ENCODE measurements at places on chromosomes 3 and 15.

DNA sequence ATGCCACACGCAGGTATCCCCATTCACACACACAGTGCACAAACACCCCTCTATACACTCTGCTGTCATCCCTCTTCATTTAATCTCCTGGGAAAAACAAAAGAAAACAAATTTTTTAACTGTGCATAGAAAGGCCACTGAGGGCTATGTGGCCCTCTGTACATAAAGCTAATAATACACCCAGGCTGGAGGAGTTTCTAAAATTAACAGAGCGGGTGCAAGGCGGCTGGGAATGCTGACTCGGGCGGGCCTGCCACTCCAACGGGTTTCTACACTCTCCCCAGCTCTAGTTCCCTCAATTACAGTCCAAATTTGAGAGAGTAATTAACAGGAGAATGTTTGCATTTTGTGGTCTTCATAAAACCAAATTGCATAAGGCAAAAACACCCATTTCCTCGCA lies 23.1 kb downstream of the HCN4 start:
- no peak for DNase-seq

- peak; percentile 22 for DNase-seq
Observed at GRCh38 chr3:71582036-71582611, 1.4 kb downstream of the FOXP1 start.

DNA sequence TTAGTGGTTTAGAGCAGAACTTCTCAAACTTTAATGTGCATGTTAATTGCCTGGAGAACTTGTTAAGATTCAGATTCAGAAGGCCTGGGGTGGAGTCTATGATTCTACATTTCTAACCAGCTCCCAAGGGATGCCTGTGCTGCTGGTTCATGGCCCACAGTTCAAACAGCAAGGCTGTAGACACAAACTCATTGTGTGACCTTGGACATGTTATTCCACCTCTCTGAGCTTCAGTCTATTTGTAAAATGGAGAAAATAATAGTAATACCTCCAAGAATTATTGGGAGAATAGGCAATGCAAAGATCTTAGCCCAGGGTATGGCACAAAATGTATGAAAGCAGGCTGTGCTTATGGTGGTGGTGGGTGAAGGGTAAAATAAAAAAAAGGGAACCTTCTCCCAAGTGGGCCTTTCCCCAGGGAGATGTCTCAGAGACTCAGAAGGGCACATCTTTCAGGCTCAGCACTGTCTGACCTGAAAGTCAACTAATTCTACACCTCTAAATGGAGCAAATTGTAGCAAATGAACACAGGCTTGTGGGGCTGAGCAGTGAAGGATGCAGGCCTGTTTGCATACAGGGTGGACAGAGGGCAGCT lies 176.0 kb upstream of the TRIM42 start:
- DNase-seq, result no peak

DNA sequence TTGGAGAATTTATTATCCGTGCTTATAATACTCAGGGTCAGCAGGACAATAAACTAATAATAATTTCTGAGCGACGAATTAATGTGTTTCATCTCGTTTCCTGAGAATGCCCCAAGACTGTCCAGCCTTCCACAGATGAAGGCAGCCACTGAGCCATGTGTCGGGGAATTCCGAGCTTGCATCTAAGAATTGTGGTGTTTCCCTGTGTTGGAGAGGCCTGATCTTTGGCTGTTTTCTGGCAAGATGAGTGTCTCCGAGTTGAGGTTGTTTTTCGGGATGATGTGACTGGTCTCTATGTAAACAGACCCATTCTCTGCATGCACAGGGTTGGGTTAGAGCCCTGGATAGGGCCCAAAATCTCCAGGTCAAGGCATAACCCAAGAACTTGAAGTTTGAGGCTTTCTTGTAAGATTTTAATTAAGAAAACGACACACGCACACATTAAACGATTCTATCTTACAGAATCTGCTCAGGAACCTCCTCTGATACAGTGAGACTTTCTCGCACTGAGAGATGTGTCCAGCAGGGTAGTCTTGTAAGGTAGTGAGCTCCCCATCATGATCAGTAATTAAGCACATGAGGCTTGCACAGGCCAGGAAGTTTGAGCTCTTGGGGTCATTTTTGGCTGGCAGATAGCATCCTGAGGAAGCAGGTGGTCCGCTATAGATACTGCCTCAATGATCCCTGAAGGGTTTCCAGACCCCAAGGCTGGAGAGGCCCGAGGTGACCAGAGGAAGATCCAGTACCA lies 14.4 kb downstream of the FGD5 start:
- DNase-seq, result no peak

DNA sequence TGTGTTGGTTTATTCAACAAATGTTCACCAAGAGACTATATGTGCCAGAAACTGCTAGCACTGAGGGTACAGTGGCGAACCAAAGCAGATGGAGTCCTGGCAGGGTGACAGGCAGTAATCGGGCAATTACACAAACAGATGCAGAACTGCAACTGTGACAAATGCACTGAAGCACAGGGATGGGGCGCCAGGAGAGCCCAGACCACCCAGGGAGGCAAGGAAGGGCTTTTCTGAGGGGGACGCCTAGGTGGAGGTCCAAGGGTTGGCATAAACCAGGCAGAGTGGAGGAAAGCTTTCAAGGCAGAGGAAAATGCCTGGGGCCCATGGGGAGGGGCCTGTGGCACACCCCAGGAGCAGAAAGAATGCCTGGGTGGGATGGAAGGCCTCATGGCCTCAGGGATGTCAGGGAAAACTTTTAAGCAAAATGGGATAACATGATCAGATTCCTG lies 5.5 kb downstream of the DIS3L start:
- DNase-seq, result no peak

GRCh38 chr3:171446801-171447578 lies 13.2 kb downstream of the TNIK start:
- DNase-seq, result no peak

- DNase-seq, result no peak
Observed at GRCh38 chr3:147688868-147689267, 279.7 kb downstream of the ZIC1 start.

- DNase-seq, result no peak
Observed at GRCh38 chr3:160828880-160829279, 72.8 kb downstream of the PPM1L start.

GRCh38 chr15:70584441-70584837 lies 178.9 kb downstream of the UACA start:
- DNase-seq, result no peak

- no peak for DNase-seq
Observed at GRCh38 chr3:175980486-175981090, 1121.5 kb downstream of the NAALADL2 start.

- no peak for DNase-seq
Observed at GRCh38 chr15:66834881-66835878, 133.1 kb downstream of the SMAD6 start.

GRCh38 chr15:85858586-85859375 lies 64.1 kb upstream of the KLHL25 start:
- DNase-seq, result peak; percentile 73

GRCh38 chr3:180181387-180181786 lies 144.7 kb upstream of the PEX5L start:
- no peak for DNase-seq

GRCh38 chr3:12307136-12307535 lies 18.3 kb downstream of the PPARG start:
- DNase-seq, result no peak

- DNase-seq, result no peak
Observed at GRCh38 chr3:72818092-72818773, 30.0 kb downstream of the SHQ1 start.

GRCh38 chr15:67359431-67360079 lies 105.0 kb downstream of the IQCH start:
- DNase-seq, result no peak

- DNase-seq, result no peak
Observed at GRCh38 chr15:42182328-42182886, 25.7 kb downstream of the VPS39 start.

GRCh38 chr3:99874237-99875002 lies 56.8 kb downstream of the CMSS1 start:
- DNase-seq, result no peak

DNA sequence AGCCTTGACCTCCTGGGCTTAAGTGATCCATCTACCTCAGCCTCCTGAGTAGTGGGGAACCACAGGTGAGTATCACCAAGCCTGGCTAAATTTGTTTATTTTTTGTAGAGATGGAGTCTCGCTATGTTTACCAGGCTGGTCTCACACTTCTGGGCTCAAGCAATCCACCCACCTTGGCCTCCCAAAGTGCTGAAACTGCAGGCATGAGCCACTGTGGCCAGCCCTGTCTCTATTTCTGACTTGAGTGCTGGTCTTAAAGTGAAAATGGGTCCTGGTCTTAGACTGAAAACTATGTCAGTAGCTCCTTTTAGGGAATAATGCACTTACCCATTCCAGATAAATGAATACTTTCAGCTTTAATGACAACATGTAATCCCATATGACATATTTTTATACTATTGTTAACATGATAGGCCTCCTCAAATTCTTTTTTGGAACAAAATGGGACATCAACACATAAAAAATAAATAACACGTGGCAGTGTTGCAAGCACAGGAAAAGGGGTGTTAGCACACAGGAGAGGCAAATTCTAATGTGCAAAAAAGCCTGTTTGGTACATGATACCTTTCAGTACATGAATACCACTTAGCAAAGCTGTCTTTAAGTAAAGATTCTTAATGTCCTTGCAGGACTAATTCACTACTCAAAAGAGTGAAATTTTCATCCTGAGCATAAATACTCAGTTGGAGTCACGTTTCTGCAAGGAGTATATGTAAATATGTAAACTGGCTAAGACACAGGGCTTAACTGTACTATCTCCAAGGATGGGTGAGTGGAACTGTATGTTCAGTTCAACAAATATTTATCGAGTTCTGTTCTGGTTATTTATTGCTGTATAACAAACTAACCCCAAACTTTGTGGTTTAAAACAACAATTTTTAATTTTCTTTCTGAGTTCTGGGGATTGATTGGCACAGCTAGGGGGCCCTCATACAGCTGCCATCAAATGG lies 194.7 kb downstream of the NR1D2 start:
- no peak for DNase-seq

GRCh38 chr3:147589016-147589415 lies 179.9 kb downstream of the ZIC1 start:
- no peak for DNase-seq

GRCh38 chr3:190809351-190809750 lies 53.1 kb downstream of the GMNC start:
- DNase-seq, result no peak

GRCh38 chr3:2790266-2790815 lies 319.8 kb downstream of the IL5RA start:
- DNase-seq, result no peak

DNA sequence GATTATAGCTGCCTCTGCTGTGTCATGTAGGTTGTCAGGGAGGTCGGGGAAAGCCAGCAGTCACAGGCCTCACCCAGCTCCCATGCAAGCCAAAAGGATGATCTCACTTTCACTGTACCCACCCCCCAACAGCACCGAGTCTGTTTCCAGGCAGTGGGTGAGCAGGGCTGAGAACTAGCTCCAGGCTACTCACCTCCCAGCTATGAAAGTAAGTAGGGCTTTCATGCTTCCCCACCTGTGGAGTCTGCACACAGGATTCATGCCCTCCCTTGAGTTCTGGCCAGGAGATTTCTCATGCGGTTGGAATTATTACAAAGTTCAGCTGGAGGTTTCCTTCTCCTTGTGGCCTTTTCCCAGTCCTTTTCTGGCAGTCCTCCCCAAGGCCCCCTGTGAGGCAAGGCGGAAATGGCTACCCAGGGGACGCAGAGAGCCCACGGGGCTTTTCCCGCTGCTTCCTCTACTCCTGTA lies 356.2 kb downstream of the SV2B start:
- DNase-seq, result no peak

GRCh38 chr3:177201700-177202397 lies 4.6 kb upstream of the TBL1XR1 start:
- DNase-seq, result peak; percentile 81

DNA sequence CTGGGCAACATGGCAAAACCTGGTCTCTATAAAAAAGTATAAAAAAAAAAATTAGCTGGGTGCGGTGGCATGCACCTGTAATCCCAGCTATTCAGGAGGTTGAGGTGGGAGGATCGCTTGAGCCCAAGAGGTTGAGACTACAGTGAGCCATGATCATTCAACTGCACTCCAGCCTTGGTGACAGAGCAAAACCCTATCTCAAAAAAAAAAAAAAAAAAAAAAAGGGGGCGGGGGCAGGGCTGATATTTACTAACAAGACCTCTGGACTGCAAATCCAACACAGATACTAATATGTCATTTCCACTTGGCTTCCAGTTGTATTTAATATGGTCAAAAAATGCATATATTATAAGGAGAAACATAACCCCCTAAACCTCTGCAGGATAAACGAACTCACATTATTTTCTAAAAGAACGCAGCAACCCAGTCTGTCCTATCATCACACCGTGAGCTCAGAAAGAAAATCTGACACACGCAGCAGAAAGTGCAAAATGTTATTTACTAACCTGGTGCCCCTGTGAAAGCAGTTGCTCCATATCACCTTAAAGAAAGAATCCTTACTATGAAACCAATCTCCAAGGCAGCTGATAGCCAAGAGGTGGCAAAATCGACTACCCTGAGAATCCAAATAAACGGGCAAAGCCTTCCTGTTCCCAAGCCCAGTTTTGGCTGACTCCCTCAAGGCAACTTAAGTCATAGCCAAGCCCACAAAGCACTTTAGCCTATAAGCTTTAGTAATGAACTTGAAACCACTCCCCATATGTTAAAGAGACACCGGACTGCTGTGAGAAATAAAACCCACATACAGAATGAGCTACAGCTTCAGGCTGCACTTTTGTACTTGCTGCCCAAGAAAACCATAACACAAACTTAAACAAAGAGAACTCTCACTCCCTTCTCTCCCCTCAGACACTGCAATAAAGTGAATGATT lies 39.3 kb downstream of the PLD1 start:
- DNase-seq, result no peak

DNA sequence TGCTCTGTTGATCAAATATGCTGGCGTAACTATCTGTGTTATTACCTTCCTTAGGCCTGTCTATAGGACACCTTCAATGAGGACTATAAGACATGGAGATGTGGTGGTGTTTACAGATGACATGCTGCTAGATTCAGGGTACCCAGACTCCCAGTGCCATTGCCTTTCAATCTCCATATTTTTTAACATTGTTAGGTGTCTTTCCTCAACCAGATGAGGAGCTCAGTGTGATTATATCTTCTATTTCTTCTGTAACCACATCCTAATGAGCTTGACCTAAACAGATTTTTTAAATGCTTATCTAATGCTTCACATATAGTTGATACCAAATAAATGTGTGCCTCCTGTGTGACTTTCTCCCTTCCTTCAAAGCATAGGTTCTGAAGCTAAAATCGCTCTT lies 730.1 kb upstream of the NR2F2 start:
- no peak for DNase-seq

- DNase-seq, result no peak
Observed at GRCh38 chr15:48628832-48629231, 16.7 kb downstream of the FBN1 start.
